ENCODE measurements at places on chromosomes 2 and 18.

DNA sequence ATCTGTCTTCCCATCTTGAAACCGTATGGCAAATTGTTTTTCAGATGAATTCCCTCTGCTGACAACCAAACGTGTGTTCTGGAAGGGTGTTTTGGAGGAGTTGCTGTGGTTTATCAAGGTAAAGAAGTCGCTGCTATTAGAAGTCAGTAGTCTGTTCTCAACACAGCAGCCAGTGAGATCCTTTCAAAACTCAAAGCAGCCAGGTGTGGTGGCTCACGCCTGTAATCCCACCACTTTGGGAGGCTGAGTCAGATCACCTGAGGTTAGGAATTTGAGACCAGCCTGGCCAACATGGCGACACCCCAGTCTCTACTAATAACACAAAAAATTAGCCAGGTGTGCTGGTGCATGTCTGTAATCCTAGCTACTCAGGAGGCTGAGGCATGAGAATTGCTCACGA is 2.1 kb downstream of the TYMS start:
- no peak for DNase-seq

DNA sequence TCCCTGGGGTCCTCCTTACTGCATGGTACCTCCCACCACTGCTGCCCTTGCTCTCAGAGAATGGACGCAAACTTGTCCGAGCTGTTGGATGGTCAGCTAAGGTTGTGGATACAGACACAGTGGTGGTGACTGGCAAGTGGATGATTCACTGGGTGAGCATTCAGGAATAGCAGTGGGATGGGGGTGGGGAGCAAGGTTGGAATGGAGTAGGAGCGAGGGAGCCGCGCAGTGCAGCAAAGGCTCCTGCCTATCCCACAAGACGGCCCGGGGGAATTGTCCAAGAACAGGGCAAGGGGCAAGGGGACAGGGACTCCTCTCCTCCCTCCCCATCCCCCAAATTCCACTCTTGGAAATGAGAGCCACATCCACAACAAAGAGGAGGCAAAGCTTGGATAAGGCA is 102.2 kb downstream of the PIEZO2 start:
- DNase-seq = no peak

GRCh38 chr2:104638859-104639202 is 215.1 kb upstream of the POU3F3 start:
- DNase-seq = no peak

DNA sequence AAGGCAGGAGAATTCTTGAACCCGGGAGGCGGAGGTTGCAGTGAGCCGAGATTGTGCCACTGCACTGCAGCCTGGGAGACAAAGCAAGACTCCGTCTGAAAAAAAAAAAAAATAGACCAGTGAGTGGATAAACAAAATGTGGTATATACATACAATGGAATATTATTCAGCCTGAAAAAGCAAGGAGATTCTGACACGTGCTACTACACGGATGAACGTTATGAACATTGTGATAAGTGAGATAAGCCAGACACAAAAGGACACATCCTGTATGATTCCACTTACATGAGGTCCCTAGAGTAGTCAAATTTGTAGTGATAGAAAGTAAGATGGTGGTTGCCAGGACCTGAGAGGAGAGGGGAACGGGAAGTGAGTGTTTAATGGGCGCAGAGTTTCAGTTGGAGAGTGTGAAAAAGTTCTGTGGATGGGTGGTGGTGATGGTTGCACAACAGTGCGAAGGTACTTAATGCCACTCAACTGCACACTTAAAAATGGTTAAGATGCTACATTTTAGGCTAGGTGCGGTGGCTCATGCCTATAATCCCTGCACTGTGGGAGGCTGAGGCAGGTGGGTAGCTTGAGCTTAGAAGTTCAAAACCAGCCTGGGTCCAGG is 38.3 kb downstream of the NIFK start:
- DNase-seq = no peak

GRCh38 chr2:27202854-27203253 is 9.0 kb upstream of the ATRAID start:
- no peak for DNase-seq

GRCh38 chr2:104487366-104487765 is 366.5 kb upstream of the POU3F3 start:
- DNase-seq = no peak
